Right renal cortex interstitium (tissue), 3 donors: ENCODE measurements at places on chromosomes 7 and 10.

DNA sequence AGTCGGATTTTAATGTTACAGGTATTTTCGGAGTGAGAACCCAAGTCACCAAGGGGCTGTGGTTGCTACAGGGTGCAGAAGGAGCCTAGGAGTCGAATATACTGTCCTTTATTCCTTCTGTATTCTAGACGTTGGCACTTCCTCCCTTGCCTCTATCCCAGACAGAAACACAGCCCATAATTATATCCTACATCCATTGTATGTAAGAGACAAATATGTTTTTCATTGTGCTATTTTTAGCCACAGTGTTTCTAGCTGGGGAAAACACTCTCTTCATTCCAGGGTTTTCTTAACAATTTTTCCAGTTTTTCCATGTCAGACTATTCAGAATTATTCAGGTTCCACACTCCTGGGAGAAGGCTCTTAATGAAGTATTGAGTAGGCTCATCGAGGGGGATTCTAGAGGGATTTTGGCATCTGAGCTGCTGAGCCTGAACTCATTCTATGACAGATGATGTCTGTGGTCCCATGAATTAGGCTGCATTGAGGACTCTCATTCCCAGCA lies 32.6 kb downstream of the KIAA1217 start:
- no peak for DNase-seq

DNA sequence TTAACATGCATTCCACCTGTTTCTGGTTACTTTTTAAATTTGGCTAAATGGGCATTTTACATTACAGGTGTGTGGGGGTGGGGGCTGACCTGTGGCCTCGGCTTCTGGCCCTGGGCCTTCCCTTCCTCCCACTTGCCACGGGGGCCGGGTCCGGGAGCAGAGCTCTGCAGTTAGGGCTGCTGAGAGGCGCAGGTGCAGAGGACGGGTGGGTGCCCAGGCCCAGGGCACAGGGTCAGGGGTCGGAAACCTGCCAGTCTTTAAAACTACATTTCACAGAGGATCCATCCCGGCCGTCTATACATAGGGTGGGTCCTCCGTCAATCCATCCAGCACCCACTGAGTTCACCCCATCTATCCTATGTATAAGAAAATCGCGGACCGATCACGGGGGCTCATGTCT lies 106.5 kb upstream of the INSIG1 start:
- no peak for DNase-seq

GRCh38 chr7:33593611-33594010 lies 311.7 kb upstream of the BMPER start:
- no peak for DNase-seq

- no peak for DNase-seq
Observed at GRCh38 chr10:71472466-71472865, 75.7 kb downstream of the CDH23 start.

DNA sequence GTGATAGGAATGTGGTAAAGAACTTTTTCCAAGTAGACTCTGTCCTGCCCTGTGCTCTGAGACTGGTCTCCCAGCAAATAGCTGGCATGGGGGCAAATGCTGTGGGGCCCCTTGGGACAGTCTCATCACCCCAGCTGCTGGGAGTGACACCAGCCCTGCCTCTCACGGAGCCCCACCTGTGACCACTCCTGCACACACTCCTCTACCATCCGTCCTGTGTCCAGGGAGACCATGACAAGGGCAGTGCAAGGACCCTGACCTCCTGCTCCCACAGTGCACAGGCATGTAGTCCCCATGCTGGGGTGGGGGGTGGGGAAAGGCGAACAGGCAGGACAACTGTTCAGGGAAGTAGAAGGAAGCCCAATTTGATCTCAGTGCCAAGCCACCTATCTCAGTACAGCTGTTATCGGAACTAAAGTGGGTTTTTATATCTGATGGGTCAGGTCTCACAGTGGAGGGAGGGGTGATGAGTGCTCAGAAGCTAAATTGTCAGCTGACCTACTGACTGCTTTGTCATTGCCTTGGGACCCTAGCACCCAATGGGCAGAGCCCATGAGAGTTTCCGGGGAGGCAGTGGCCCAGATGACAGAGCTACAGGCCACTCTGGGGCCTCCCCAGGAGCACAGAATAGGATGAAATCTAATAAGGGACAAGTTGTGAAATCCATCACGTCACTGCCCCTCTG lies 24.5 kb downstream of the VSTM4 start:
- no peak for DNase-seq

- DNase-seq = no peak
Observed at GRCh38 chr7:70612811-70613210, 519.1 kb upstream of the GALNT17 start.

DNA sequence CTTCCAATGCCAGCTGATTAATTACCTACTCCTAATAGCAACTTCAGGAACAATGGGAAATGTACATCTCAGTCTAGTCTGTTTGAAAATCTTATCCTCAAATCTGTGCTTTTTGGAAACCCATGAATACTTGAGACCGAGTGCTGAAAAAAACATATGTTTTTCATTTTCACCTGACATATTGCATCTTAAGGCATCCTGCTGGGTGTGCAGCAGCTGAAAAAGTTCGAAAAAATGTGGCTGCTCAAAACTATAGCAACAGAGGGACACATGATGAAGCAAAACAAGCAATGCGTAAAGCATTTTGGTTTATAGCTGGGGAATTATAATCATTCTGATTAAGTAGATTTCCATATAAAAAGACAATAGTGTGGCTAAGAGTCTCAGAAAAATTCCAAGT lies 218.0 kb downstream of the CREB5 start:
- no peak for DNase-seq

- no peak for DNase-seq
Observed at GRCh38 chr10:47438857-47439474, 44.9 kb downstream of the ANXA8 start.

DNA sequence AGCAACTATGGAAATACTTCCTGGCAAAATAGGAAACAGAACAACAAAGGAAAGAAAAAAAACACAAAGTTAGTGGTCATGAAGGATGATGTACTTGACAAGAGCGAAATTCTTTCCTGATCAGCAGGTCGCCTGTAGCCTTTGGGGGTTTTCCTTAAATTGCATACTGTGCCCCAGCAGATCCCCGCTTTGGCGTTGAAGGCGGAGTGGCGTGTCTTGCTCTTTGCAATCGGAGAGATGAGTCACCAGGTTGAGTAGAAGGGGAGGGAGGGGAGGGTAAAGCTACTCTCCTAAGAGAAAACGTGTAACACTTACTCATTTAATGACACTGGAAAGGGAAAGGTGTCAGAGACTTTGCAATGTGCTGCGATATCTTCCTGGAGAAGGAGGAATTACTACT lies 587.2 kb downstream of the SORCS1 start:
- no peak for DNase-seq

DNA sequence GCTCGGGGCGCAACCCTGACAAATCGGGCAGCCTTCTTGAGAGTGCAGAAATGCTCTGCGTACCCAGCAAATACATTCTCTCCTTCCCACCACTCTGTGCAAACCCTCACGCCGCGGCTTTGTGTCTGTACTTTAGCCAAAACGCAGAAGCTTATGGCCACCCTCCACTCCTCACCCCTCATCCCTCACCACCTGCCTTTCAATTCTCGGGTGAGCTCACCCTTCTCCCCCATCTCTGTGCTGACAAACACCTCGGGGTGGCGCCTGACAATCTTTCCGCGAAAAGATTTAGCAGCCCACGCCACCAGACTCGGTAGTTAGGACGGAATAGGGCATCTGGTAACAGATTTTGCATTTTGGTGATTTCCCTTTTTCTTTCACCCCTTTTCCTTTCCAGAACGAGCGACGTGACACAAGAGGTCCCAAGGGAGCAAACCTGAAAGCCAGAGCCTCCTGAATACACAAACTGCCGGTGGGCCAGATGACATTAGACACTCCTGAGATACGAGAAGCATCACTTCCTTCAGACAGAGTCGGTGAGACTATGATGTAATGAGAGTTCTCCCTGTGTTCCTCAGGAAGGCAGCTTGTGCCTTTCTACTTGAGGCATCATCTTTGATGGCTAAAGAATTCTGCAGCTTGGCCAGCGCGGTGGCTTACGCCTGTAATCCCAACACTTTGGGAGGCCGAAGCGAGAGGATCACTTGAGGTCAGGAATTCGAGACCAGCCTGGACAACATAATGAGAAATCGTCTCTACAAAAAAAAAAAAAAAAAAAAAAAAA lies 671 bp upstream of the ATAD1 start:
- DNase-seq = peak; percentile 26

- no peak for DNase-seq
Observed at GRCh38 chr10:132360766-132361447, 28.9 kb downstream of the LRRC27 start.

DNA sequence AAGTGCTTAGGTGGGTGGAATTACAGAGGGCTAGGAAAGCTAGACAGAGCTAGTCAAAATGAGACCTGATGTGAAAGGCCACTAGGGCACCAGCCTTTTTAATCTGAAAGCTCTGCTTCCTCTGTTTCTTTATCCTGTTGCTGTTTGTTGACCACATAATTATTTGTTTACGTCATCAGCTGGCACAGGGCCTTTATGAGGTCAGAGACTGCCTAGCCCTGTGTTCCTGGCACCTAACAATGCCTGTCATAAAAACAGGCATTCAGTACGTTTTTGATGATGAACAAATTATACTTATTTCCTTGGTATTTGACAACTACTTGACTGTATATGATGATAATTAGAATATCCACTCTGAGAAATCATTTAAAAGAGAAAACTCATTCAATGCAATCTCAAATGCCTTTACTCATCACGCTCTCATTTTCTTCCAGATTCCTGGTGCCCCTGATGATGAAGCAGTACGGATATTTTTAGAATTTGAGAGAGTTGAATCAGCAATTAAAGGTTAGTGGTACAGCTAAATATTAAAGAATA lies 26.0 kb downstream of the RBM17 start:
- DNase-seq = no peak

GRCh38 chr10:33260403-33261149 lies 73.9 kb downstream of the NRP1 start:
- no peak for DNase-seq

DNA sequence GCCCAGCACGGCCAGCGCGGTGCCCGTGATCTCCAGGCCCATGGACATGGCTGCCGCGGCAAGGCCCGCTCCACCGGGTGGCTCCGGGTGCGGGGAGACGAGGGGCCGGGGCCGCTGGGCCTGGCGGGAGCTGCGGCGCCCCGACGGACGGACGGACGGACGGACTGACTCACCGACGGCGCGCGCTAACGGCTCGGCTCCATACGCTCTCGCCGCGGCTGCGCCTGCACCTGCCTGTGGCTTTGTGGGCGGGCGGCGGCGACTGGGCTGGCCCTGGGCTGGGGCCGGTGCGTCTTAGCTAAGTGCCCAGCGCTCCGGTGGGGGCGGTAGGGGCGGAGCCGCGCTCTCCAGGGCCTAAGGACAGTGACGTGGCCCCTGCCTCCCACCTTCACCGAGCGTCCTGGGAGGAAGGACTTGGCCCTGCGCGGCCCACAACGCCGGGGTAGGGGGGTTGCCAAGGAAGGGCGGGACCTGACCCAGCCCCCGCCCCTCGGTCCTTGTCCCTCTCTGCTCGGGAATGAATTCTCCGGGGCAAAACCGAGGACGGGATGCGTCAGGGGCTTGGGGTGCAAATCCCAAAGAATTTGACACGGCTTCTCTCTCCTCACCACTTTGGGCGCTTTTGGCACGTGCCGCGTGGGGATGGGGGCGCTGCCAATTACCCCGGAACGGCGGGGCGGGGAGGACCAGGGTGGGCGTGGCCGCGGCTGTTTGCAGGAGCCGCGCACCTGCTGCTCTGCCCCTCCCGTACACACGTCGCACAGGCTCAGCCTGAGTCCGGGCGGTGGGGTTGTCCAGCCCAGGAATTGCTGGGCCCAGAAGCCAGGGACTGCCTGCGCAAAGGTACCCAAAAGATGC lies at the start of gene CLDN3:
CLDN3 (minus strand) TSS at position 269 of the 858 bp plus-strand sequence; CDS start at position 48, 221 bp downstream.
- peak; percentile 72 for DNase-seq

- no peak for DNase-seq
Observed at GRCh38 chr10:113108194-113108835, 158.3 kb downstream of the TCF7L2 start.

DNA sequence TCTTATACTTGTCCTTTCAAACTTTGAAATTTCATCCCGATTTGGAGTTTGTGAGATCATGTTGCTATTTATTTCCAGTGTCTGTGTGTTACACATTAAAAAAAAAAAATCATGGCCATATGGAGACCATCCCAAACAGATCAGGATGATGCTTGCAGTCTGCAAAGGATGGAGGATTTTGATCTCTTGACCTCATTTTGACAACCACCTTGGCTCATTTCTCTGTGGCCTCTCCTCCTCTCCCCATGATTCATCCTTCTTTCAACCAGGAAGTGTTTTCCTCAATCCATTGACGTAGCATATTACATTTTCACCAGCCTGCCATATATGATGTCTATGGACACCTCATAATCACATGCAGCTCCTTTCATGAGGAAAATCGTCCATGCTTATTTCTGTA lies 68.9 kb upstream of the INSYN2A start:
- DNase-seq = no peak

DNA sequence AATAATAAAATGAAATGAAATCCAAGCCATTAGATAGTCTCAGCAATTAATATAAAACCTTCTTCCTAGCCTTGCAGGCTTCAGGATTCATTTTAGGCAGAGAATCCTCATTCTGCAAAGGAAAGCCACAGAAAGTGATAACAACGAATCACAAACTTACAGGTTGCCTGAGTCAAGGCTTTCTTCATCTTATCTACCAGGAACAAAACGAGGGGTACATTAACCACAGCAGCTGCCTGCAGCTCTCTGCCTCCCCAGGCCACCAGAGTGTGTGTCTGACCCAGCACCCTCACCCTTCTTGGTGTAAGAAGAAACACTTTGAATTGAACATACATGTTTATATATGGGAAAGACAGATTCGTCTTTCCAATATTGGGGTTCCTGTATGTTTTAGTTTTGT lies 12.5 kb upstream of the TNS3 start:
- no peak for DNase-seq

GRCh38 chr10:87038286-87038717 lies 18.2 kb downstream of the FAM25A start:
- no peak for DNase-seq

DNA sequence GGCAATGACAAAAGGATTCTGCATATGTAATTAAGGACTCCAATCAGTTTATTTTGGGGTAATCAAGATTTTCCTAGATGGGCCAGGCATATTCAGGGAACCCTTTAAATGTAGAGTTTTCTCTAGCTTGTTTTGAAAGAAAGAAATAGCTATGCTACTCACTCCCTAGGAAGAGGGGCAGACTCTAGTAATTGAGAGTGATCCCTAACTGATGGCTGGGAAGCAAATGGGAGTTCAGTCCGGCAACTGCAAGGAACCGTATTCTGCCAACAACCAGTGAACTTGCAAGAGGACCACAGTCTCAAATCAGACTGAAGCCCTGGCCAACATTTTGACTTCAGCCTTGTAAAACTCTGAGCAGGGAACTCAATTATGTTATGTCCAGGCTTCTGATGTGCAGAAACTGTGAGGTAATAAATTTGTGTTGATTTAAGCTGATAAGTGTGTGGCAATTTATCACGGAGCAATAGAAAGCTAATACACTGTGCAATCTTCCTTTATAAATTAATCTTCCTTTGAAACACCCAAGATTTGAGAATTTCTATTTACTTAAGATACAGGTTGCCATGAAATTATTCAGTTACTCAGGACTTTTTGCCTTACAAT lies 14.0 kb downstream of the AOAH start:
- no peak for DNase-seq
